ENCODE measurements at places on chromosomes 2 and 18.

DNA sequence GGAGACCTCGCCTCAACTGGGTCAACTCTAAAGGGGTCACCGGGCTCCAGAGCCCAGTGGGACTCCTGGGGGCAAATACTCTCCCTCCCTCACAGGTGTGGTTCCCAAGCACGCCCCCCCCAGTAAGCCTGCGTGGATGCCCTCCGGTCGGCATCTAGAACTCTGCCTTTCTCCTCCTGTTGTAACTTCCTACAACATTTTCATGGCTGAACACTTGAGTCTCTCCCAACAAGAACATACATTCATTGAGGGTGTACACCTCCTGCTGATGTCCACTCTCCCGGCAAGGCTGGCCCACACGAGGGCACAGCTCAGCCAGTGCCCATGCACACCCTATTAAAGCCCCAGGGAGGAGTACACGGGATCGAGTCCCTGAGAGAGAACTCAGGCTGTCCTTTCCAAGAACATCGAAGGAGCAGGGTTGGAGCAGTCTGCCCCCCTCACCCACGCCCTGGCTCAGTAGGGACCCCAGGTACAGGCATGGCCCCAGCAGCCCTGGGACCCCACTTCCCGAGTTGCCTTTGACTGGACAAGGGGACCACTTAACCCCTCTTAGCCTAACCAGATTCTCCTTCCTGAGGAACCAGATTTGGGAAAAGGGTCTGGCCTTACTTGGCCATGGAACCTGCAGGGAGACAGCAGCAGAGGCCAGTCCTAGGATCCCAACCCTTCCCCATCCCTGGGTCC lies 37.4 kb downstream of the FAM178B start:
- DNase-seq: no peak

DNA sequence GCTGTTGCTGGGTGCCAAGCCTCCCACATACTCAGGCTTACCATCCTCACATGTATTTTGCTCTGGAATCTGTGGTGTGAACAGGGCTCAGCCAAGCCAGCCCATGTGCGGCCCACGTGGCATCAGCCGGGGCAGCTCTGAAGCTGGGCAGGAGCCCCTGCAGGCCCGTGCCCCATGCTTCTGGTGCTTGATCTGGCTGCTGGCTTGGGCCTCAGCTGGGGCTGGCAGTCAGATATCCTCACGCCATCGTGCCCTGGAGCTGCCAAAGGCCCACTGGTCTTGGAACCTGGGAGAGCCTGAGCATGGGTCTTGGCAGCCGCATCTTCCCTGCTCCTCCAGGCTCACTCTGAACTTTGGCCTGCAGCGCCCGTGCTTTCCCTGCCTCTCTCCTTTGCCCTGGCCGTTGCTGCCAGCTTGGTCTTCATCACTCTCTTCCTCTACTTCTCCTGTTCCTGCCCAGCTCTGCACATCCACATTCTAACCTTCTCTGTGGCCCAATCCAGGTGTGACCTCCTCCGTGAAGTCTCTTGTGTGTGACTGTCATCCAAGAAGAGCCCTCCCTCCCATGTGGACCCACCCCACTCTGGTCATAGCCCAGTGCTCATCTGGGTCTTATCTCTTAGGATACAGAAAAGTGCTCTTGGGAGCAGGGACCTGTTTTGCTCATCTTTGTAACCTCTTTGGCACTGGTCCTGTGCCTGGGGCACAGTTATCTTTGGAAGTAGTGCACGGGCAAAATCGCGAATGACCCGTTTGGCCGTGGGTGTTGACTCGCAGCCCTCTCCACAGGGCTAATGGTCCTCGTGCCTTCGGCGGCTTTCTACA lies 116.1 kb downstream of the RNF144A start:
- DNase-seq: no peak

DNA sequence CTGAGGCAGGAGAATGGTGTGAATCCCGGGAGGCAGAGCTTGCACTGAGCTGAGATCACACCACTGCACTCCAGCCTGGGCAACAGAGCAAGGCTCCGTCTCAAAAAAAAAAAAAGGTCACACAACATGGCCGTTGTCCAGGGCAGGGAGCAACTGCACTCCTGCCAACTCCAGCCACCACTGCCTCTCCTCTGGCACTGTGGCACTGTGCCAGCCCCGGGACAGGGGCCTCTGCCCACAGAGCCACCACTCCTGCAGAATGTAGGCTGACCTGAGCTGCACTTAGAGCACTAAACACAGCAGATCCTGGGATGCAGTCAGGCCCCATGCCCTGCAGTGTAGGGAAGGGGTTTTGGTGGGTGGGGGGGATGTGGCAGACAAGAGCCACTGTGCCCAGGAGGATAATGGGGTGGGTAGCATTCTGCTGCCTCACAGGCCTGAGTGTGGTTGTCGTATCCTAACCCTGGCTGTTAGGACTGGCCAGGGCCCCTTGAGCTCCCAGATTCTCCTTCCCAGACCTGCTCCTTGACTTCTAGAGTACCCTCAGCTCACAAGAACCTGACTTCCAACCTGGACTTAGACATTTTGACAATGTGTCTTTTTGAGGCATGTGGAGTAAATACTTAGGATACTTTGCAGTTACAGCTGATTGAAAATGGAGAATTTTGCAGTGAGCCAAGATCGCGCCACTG lies 69.4 kb upstream of the SH3RF3 start:
- DNase-seq: no peak

- DNase-seq: no peak
These were observed 316.3 kb upstream of the KCNJ3 start for GRCh38 chr2:154381931-154382794.

- no peak for DNase-seq
These were observed 239.8 kb upstream of the CNTNAP5 start for GRCh38 chr2:123785332-123785731.

DNA sequence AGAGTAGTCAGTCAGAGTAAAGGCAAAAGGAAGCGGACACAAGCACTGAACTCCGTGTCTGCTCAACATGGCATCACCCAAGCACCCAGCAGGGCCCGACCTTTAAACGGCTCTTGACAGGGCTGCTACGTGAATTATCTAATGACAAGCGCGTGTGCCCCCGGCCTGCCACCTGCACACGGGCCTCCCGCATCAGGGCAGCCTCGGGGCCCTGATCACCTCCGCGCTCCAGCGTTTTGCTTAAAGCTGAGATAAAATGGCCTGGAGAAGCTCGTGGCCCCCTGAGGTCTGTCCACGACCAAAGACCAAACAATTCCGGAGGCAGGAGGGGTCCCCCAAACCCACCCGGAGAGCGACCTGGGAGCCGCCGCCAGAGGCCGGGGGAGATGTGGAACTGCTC lies 376 bp downstream of the NDUFA10 start:
- peak; percentile 29 for DNase-seq

GRCh38 chr2:171086352-171087290 lies 74.1 kb downstream of the TLK1 start:
- peak; percentile 44 for DNase-seq

DNA sequence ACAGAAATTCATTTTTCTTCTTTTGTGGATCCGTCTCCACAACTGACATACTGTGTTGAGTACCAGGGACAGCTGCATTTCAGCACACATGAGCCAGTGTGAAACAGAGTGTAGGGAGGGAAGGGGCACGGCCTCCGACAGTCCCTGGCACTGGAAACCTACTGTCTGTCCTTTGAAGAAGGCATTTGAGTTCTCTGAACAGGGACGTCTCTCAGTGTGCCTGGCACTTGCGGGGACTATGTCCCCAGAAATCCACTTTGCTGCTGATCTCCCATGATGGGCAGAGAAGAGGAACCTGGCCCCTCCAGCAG lies 48.1 kb downstream of the PLB1 start:
- no peak for DNase-seq

DNA sequence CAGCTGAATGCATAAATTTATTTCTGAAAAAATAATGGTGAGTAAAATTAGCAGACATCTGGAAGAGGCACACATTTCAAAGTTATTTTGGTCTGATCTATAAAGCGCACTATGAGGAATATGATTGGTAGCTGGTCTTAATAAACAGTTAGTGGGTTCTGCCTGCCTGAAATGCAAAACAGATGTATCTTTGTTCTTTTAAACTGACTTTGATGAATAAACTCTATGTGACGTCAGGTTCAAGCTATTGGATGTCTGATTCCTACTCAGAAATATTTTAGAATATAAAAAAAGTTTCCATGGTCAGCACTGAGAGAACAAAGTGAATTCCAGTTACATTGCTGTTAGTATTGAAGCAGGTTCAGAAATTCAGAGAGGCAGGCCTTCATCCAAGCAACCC lies 136.4 kb downstream of the TPGS2 start:
- peak; percentile 79 for DNase-seq

DNA sequence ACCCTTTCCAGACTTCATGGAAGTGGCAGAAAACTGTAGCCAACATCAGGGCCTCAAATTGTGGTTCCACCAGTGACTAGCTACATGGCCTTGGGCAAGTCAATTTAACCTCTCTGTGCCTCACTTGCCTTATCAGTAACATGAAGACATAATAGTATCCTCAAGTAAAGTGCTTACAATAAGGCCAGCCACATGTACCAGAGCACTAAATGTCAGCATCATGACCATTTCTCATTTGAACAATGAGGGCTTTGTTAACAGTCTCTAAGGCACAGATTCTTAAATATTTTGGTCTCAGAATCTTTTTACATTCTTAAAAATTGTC lies 5.8 kb upstream of the KCMF1 start:
- no peak for DNase-seq

GRCh38 chr18:56902653-56903052 lies 244.2 kb upstream of the BOD1L2 start:
- no peak for DNase-seq

GRCh38 chr2:224120986-224121385 lies 81.9 kb upstream of the SERPINE2 start:
- DNase-seq: no peak

DNA sequence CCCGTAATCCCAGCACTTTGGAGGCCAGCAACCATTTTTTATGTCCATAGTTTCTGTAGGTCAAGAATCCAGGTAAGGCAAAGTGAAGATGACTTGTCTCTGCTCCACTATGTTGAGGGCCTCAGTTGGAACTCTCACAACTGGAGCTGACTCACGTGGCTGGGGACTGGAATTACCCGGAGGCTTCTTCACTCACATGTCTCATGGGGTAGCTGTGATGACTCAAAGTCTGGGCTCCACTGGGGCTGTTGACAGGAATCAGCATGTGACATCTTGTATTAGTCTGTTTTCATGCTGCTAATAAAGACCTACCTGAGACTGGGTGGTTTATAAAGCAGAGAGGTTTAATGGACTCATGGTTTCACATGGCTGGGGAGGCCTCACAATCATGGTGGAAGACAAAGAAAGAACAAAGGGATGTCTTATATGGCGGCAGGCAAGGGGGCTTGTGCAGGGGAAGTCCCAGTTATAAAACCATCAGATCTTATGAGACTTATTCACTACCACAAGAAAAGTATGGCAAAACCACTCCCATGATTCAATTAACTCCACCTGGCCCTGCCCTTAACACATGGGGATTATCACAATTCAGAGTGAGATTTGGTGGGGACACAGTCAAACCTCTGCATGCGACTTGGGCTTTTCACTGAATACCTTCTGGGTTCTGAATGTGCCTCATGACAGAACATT lies 7.8 kb upstream of the PPP1R1C start:
- DNase-seq: peak; percentile 55

GRCh38 chr2:181106789-181107627 lies 126.6 kb downstream of the UBE2E3 start:
- peak; percentile 45 for DNase-seq

- no peak for DNase-seq
These were observed 50.3 kb downstream of the TSN start for GRCh38 chr2:121805766-121806143.

GRCh38 chr2:211413746-211414145 lies 857.3 kb downstream of the CPS1 start:
- DNase-seq: no peak

DNA sequence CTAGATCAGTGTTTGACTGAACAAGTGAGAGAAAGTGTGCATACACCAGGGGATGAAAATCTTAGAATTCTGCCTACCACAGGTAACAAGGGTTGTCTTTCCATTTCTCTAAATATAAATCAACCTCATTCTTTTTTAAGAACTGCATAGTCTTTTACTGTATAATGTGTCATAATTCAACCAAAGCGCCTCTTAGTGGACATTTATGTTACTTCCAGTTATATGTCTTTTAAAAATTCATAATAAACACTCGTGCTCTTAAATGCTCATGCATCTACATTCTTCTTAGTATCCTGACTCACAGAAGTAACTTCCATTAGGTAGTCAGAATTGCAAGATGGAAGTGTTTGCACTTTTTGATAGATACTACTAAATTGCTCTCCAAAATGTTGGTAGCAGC lies 76.2 kb downstream of the CHRNA1 start:
- no peak for DNase-seq

DNA sequence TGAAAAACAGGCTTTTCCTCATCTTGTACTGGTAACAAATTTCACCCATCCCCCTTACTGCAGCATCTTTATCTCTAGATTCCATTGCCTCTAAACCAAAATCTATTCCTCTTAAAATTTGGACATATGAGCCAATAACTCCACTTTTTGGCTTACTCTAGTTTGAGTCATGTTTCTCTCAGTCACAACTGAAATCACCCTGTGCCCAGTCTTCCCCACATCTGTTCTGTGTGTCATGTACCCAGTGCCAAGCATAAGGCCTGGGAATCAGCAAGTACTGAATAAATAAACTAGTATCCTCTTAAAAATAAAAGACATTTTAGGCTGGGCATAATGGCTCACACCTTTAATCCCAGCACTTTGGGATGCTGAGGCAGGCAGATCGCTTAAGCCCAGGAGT lies 20.8 kb upstream of the CHN1 start:
- DNase-seq: peak; percentile 29

DNA sequence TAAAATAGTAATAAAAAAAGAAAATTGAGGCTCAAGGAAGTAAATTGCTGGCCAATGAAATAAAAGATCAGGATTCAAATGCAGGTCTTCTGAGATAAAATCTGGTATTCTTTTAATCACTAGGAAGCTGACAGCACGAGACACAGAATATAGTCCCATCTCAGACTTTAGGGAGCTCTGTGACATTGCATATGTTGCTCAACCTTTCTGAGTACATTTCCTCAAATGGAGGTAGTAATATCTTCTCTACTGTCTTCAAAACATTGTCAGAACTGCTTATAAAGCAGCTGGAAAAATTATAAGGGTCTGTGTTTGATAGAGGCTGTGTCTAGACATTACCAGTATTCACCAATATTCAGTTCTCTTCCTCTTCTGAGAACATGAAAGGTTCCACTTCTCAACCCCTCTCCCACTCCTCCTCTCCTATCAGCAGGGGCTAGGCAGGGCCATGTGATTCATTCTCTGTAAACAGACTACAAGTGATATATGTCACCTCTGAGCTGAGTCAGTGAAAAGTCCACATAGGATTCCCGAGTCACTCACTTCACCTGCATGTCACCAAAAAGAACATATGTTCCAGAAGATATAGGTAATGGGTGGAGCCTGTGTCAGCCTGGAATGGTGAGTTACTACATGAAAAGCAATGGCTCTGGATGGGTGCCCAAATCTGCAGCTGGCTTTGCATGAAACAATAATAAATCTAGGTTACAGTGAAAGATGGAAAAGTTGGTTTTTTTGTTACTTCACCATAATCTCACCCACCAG lies 7.1 kb downstream of the KCNE4 start:
- no peak for DNase-seq

GRCh38 chr2:238457927-238458324 lies 31.2 kb downstream of the ASB1 start:
- DNase-seq: peak; percentile 50

DNA sequence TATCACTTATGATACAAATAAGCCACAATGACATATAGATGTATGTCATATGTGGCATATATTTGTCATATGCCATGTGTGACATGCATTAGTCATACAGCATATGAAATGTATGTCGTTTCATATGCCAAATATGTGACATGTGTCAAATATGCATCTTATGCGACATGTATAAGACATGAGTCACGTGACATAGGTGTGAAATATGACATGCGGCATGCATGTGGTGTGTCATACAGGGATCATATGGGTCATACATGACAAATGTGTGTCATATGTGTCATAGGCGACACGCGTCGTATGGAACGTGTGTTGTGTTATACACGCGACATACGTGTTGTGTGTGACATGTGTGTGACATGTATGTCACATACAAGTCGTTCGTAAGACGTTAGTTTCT lies 2154.0 kb upstream of the PIK3C3 start:
- DNase-seq: no peak
